ENCODE measurements at places on chromosomes 12 and 14. TPM values are rescaled to one million over a fixed set of nuclear protein-coding genes. Genes with fewer than 3 reads are reported as not detected.

GRCh38 chr14:99215277-99215676, 56.7 kb downstream of the BCL11B start:
- peak; percentile 43 for DNase-seq

DNA sequence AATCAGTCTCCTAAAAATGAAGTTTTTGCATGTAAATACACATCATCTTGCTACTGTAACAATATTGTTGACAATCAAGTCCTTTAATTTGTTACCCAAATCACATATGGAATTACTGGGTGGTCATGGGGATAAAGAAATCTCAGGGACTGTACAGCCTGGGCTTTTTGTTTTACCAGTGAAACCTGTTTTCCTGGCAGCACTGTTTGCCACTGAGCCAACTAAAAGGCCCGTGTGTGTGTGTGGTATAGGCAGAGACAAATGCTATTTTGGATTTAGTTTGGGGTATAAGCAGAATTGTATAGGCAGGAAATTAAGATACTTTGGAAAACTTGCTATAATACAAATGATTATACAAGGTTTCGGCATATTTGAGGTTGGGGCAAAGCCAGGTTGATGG, 5.7 kb downstream of the NUP37 start:
- no peak for DNase-seq

- DNase-seq, result peak; percentile 85
Measured at GRCh38 chr14:51006781-51007211, 62.5 kb upstream of the PYGL start.

GRCh38 chr14:77026930-77027537, 1.5 kb downstream of the IRF2BPL start:
- DNase-seq, result peak; percentile 41

Gene MSRB3
- 9.9 TPM for polyA plus RNA-seq

Gene TSHR
- not detected for polyA plus RNA-seq

Gene EML5
- polyA plus RNA-seq, result 0.69 TPM
